SHP77 (cell line): ENCODE measurements at places on chromosomes 3 and 15.

- DNase-seq = no peak
Measured at GRCh38 chr15:54131410-54131809, 153.2 kb downstream of the UNC13C start.

DNA sequence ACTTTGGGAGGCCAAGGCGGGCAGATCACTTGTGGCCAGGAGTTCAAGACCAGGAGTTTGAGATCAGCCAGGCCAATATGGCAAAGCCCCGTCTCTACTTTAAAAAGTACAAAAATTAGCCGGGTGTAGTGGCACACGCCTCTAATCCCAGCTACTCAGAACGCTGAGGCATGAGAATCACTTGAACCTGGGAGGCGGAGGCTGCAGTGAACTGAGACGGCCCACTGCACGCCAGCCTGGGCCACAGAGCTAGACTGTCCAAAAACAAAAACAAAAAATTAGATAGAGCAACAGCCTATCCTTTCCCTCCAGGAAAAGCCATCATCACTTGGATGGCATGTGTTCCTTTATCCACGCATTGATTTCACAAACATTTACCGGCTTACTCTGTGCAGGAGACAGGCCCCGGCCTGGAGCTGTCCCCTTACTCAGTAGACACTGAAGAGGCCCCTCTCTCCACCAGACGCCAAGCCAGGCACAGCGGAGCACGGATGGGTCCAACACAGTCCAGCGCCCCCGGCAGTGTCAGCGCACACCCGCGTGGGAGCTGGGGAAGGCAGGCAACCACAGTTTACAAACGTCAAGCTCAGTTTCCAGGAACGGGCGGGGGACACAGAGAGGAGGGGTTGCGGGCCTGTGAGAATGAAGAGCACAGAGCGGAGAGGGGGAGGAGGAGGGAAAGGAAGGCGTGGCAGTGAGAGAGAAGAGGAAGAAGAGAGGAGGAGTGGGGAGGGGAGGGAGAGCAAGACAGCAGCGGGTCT, 3.1 kb downstream of the GP5 start:
- DNase-seq = no peak

DNA sequence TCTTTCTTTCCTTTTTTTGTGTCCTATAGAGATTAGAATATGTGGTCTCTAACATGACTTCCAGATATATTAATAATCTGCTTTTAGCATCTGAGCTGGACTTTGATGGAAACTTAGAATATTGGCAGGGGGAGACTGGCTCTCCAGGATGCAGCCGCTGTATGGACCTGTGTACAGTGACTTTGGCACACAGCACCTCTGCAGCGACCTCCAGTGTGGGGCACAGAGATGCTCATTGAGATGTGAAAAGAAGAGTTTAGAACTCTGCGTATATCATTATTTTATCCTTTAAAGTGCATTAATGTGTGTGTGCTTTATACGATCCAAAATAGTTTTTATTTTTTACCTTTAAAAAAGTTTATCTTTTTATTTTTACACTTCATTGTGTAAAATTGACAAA, 18.3 kb downstream of the CFAP161 start:
- no peak for DNase-seq

DNA sequence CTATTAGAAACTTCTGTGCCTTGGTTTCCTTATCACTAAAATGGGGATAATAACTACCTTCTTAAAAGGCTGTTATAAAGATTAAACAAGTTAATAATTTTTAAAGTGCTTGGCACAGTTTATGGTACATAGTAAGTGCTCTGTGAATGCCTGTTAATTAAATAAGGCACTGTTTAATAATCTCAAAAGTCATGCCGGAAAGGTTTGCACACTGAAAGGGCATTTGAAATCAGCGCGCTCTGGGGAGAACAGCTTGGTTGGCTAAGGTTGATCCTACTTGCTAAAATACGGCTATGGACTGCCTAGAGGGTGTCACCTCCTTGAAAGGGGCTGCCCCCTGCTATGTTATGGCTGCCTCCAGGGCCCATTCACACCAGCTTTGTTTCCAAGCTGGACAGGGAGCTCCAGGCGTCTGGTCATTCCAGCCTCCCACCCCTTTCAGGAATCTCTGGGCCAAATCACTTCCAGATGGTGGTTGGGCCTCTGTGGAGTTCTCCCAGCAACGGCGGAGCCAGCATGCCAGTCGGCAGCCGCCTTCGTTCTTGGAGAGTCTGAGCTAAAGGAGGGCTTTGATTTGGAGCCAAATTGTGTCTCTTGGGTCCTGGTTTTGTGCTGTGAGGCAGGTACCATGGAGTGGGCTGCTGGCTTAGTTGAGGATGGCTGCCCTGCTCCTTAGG, 5.9 kb downstream of the FLNB start:
- no peak for DNase-seq

GRCh38 chr3:194277786-194278130, 73.4 kb downstream of the CPN2 start:
- no peak for DNase-seq

GRCh38 chr3:59802045-59802444, 752.2 kb upstream of the CFAP20DC start:
- DNase-seq = no peak

- DNase-seq = no peak
Measured at GRCh38 chr15:31098953-31099740, 2.4 kb downstream of the TRPM1 start.

GRCh38 chr3:108826309-108827187, 4.0 kb downstream of the TRAT1 start:
- no peak for DNase-seq

DNA sequence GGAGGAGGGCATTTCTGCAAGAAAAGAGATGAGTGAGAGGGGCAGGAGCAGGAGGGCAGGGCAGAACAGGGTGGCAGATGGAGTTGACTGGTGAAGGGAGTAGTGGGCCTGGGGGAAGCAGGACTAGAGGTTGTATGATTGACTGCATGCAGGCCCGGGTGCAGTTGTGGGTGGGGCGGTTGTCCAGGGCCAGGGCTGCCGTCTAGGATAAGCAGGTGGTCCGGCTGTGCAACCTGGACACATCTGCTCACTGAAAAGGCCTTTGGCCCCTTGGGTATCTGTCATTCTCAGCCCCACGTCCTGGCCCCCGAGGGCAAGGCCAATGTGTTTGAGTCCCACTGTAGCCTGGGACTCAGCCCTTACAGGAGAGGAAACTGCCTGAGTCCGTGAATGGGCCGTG, 25.4 kb downstream of the ALS2CL start:
- no peak for DNase-seq

GRCh38 chr3:53274938-53275605, 19.2 kb upstream of the TKT start:
- DNase-seq = no peak

- no peak for DNase-seq
Measured at GRCh38 chr3:45460361-45460760, 72.0 kb downstream of the LARS2 start.

DNA sequence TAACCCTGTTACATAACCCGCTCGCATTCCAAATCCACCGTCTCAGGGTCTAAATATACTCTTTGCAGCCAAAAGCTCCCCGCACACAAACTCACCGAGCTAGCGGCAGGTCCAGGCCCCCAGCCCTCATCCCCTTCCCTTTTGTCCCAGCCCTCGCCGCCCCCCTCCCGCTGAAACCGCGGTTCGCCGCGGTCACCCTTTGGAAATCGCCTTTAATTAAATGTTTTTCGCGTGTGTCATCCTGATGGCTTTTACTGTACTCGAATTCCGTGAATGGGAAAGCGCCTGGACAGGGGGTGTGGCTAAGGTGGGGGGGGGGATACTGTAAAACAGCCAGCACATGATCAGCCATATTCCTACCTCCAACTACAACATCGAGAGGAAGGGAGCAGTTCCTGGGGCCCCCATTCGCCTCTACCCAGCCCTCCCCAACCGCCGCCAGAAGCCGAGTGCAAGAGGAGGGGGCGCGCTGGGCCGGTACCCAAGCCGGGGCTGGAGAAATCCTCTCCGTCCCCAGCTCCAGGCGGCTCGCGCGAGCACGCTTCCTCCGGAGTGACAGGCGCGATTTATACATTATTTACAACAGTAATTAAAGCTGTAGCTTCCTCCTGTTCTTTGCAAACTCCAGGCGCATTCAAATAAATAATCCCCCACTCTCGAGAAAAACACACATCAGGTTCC, 1.7 kb downstream of the RORA start:
- peak; percentile 4 for DNase-seq

DNA sequence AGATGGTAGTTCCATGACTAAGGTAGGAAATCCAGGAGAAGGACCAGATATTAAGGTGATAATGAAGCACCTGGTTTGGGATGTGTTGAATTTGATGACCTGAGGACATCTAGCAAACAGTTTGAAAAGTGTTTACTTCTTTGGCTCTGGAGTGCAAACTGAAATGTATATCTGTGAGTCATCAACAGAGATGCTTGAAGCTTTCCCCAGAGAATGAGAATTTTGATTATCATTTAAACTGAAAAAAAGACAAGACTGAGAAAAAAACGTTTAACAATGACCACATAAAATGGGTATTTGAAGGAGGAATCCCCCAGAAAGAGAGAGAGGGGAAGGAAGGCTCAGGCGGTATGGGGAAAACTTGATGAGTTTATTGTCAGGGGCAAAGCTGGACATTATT, 20.7 kb upstream of the GSK3B start:
- DNase-seq = no peak

DNA sequence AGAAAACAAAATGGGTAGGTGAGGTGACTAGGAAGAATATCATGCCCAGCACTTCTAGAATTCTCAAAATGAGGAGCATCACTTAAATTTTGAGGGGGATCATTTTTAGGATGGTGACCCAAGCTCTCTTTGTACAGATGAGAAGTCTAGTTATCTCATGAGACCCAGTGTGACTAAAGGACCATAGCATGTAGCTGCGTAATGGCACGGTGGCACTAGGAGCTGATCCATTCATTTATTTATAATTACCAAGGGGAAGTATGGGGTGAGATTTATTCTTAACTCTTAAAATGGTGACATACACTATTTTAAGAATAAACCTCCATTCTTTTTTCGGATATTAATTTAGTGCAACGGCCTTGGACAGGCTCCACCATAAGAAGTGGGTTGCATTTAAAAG, 8.3 kb downstream of the IQGAP1 start:
- no peak for DNase-seq

DNA sequence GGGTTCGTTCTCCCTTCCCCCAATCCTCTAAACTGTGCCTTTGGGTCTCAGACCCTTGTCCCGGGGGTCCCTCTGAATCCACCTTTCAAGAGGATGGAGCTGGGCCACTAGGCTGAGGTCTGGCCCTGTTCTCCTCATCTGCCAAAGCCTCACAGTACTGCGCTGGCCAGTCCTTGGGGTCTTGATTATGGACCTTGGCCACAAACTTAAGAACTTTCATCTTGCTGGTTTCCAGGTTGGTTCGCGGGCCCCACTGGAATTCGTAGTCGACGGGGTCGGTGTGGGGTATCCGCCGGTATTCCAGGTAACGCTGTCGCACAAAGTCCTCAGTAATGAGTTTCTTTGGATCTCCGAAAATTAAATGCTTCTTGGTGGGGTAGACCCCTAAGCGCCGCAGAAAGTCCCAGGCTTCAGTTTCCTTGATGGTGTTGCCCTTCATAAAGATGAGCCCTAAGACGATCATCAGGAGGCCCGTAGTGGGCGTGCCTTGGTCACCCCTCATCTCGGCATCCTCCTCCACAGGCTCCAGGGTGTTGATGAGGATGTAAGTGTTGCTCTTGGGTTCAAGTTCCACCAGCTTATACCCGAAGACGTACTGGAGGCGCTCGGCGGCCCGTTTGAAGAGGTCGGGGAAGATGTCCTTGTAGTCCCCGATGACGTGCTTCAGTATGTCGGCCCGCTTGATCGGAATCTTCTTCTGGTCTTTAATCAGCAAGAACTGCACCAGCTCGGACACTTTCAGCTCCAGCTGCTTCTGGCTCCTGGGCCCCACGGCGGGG, 727 bp downstream of the NSMCE3 start:
- DNase-seq = peak; percentile 5

DNA sequence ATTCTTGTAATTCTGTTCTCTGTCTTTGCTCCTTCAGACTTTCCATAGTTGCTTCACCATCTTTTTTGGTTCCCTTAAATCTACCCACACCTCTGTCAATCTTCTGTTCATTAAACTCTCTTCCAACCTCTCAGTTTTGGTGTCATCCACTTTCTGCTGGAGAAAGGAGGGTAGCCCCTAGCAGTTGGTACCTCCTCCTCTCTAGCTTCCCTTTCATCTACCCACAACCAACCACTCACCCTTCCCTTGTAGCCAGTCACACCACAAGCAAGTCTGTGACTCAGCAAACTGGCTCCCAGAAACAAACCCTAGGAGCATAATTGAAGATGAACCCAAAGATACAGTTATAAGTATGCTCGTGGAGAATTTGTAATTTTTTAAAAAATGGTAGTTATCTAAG, 318.6 kb downstream of the FHIT start:
- DNase-seq = no peak

DNA sequence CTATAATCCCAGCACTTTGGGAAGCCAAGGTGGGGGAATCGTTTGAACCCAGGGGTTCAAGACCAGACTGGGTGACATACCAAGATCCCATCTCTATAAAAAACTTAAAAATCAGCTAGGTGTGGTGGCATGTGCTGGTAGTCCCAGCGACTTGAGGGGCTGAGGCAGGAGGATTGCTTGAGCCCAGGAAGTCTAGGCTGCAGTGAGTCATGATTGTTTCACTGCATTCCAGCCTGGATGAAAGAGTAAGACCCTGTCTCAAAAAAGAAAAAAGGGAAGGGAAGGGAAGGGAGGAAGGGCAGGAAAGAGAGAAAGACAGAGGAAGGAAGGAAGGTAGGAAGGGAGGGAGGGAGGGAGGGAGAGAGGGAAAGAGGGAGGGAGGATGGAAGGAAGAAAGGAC, 133.7 kb upstream of the LRRN1 start:
- no peak for DNase-seq

- no peak for DNase-seq
Measured at GRCh38 chr3:169954142-169954756, 12.4 kb upstream of the SEC62 start.

DNA sequence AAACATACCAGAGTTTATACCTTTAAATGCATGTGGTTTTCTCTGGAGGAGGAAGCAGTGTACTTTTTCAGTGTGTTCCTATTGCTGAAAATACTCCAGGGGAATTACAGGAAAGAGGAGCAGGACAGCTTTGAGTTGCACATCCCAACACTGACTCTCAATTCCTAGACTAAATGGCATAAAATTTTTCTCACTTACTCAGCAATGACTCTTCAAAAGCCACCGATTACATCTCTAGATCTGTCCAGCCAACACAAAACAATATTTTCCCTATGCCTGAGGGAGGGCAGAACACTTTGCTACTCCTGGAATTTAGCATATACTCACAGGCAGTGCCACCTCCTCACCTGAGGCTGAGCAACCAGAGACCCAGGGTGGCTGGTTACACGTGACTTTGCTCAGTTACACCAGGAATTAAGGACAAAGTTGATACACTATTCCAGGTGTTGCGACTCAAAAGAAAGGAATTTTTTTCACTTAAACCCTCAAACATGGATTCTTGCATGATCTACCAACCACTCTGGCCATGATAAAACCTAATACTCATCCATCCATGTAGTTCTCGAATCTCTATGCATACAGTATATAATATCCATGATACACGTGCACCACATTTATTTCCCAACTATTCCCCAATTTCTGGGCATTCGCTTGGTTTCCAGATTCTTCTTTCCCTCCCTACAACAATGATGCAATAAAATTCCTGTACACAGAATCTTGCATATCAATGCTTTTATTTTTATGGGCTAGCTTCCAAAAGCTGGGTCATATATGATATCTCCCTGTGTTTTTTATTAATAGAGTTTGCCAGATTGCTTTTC, 194.6 kb downstream of the THRB start:
- no peak for DNase-seq
